ENCODE measurements at places on chromosomes 7 and 10. TPM values are rescaled to one million over a fixed set of nuclear protein-coding genes. Genes with fewer than 3 reads are reported as not detected.

Gene GIMAP6
- total RNA-seq = 31.7 TPM

Gene MCM7
- total RNA-seq = 27.1 TPM

Gene ITIH5
- total RNA-seq = 23.3 TPM

Gene IPMK
- 8.1 TPM for total RNA-seq

Gene CHST15
- total RNA-seq = 39.9 TPM

Gene ZNF485
- total RNA-seq = 2.1 TPM

Gene ANXA11
- 227 TPM for total RNA-seq

GRCh38 chr10:82796510-82796909 lies 921.5 kb downstream of the NRG3 start:
- no peak for DNase-seq
